ENCODE measurements at places on chromosomes 3 and 15. TPM values are rescaled to one million over a fixed set of nuclear protein-coding genes. Genes with fewer than 3 reads are reported as not detected.

The SRGAP3 gene
- 1.4 TPM for total RNA-seq

The CACNA1D gene
- 0.47 TPM for total RNA-seq

The HIGD2B gene
- total RNA-seq, result not detected

The SERINC4 gene
- total RNA-seq, result not detected

The ZNF717 gene
- 12.8 TPM for total RNA-seq

The EBLN2 gene
- 10.7 TPM for total RNA-seq
